ENCODE measurements at places on chromosomes 6 and 20.

GRCh38 chr20:53750827-53751619 lies 157.4 kb upstream of the ZNF217 start:
- peak; percentile 97 for DNase-seq

DNA sequence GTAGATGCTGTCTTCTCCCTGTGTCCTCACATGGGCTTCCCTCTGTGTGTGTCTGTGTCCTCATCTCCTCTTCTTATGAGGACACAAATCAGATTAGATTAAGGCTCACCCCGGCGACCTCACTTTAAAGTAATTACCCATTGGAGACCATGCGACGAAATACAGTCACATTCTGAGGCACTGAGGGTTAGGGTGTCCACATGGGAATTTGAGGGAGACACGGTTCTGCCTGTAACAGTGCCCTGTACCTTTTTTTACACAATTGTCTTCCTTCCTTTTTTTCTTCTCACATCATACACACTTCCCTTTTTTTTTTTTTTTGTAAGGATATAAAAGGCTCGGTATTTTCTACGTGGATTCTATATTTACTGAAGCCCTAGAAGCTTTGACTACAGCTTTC lies 48.9 kb downstream of the DEK start:
- no peak for DNase-seq

DNA sequence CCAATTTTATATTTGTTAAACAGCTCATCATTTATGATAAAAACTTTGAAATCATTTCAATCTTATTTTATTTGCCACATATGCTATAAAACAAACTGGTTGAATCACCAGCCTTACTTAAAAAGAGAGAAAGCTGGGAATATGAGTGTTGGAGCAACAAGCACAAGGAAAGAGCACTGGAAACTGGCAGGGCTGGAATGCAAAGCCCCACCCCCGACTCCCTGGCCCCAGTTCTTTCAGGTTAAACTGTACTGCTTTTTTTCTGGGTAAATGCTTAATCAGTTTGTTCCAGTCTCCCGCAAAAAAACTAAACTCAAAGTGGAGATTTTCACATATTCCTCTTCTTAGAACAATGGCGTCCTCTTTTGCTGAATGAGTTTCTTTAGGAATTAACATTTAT lies 433.8 kb upstream of the NOX3 start:
- no peak for DNase-seq

DNA sequence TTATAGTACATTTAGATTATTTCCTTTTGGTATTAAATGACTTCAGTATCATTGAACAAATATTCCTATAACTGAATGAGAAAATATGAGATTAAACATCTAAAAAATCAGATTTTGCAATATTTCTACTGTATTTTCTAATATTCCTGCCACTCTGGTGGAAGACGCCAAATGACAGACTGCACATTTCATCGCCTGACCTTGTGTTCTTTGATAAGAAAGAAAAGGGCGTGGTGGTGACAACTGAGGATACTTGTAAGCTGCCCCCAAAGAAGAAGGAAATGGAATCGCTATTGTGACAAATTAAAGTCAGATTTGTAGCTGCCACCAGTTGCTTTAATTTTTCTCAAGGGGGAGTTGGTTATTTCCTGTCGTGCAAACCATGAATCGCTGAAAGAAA lies 131.3 kb downstream of the MTFR2 start:
- no peak for DNase-seq

GRCh38 chr6:43938178-43939105 lies 168.4 kb downstream of the VEGFA start:
- DNase-seq, result no peak

DNA sequence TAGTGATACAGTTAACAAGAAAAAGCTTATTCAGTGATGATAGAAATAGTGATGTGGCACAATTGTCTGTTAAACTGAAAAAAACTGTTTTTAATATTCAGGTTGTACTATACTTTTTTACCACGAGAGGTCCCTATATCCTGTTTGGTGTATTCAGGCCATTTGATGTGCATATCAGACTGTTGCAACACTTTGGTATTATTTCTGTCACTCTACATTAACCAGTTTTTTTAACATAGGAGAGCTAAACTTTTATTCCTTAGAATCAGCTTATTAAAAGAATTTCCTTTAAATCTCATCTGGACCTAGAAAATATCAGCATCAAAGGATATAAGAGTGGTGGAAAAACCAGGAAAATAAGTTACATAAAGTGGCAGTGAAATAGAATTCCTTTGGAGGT lies 36.8 kb downstream of the TSPYL4 start:
- DNase-seq, result peak; percentile 55

GRCh38 chr20:11972478-11972877 lies 54.8 kb downstream of the BTBD3 start:
- DNase-seq, result no peak

GRCh38 chr6:20693466-20694063 lies 159.3 kb downstream of the CDKAL1 start:
- DNase-seq, result peak; percentile 65

DNA sequence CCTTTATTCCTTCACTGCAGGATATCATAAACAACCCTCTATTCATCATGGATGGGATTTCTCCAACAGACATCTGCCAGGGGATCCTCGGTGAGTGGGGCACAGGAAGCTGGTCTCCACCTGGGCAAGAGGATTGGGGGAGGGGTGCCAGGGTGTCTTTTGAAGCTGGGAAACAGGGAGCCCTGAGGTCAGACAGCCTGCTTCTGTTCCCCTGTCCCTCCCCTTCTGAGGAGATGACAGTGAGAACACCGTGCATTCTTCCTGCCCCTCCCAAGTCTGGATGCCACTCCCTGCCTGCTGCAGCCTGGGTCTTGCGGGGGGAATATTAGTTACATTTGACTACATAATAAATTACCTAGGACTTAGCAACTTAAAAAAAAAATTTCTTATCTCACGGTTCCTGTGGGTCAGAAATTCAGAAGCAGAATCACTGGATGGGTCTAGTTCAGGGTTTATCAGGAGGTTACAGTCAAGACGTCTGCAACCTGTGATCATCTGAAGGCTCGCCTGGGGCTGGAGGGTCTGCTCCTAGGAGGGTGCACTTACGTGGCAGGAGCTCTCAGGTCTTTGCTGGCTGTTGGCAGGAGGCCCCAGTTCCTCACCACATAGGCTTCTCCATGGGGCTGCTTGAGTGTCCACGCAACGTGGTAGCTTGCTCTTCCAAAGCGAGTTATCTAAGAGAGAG lies 11.4 kb downstream of the CAPN11 start:
- DNase-seq, result no peak

DNA sequence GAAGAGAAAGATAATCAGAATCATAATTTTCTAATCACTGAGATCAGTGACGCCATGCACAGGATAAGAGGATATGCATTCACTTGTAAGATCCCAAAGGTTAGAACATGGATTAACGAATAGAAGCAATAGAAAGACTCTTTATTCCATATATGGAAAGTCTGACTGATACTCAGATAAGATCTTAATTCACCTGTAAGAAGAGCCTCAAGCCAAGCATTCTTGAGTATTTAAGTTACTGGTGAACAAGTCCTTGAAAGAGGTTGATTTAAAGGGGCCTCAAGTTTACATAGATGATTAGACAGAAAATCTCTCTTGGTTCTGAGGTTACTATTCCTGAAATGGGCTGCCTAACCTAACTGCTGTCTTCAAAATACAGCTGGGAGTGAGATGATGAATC lies 53.8 kb upstream of the MTRF1L start:
- DNase-seq, result no peak

DNA sequence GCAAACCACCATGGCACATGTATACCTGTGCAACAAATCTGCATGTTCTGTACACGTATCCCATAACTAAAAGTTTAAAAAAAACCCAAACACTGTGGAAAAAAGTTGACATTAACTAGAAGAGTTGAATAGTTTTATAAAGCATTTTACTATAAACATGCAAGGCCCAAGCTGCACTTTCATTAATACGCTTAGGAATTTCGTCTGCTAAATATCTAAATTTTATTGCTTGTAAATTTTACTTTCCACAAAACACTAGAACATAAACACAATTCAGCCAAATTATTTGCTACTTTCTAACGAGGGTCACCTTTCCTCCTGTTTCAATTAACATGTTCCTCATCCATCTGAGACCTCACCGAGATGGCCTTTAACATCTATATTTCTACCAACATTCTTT lies 74.4 kb upstream of the MAN1A1 start:
- no peak for DNase-seq

DNA sequence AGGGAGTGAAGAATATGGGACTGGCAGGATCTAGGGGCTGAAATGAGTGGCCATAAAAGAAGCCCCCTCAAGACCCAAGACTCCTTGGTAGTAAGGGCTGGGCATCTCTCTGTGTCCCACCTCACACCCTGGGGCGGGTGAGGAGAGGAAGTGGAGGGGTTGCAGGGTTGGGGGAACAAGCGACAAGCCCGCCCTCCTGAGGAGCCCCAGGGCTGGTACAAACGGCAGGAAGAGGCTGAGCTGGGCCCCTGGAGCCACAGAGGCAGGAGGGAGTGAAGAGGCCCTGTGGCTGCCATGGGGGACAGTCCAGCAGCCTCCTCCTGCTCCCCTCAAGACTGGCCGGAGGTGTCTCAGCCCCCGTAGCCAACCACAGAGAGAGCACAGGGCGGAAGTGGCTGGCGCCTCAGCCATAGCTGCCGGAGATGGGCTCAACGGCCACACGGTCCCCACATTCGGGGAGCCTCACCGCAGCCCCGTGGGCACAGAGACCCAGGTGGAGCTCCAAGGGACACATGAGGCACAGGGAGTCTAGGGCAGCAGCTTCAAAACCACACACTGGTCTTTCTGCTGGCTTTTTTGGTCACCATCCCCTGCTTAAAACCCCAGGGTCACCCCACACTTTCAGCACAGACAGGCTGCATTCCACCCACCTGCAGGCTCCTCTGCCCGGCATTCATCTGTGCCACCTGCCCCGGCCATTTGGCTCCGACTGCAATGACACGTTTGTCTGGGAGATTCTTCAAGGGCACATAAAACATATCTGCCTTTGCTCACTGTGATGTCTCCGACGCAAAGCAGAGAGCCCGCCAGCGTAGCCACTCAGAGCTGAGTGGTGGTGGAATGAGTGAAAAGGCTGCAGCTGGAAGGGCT lies 524 bp downstream of the C20orf203 start:
- no peak for DNase-seq

GRCh38 chr6:32895006-32895345 lies 41.0 kb downstream of the PSMB9 start:
- DNase-seq, result no peak

GRCh38 chr20:35768731-35769664 lies 2.8 kb upstream of the PHF20 start:
- peak; percentile 95 for DNase-seq

DNA sequence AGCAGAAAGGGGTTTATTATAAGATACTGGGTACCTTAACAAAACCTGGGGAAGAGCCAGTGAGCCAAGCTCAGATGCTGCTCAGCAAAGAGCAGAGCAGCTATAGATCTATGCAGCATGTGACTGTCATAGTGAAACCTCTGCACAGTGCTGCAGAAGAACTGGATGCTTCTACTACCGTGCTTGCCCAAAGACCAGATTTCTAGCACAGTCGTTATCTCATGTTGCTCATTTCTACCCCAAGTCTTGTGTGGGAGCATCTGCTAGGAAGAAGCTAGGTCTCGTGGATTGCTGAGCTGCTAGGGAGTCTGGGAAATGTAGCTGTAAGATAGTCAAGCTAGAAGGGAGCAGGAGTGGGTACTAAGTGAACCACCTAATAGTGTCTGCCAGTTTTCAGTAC lies 31.7 kb upstream of the GNRH2 start:
- DNase-seq, result no peak

- no peak for DNase-seq
These were observed 25.4 kb downstream of the CDYL start for GRCh38 chr6:4801491-4802110.

- peak; percentile 56 for DNase-seq
These were observed 40.4 kb upstream of the PRELID3B start for GRCh38 chr20:59082981-59083380.

GRCh38 chr6:35041086-35041861 lies 99.9 kb downstream of the TCP11 start:
- no peak for DNase-seq

DNA sequence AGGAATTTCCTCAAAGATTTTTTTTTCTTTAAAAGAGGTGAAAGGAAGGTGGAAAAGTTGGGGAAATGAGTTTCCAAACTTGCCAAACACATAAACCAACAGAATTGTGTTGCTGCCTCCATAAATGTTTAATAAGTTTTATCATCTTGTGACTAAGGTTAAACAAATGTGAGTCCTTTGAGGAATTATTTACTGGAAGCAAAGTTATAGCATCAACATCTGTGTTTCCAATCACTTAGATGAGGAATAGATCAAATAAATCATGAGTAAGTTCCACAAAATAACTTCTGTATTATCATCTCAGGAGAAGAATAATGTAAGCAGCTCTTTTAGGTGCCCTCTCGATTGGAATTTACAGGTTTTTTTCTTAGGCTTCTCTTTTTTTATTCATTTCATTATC lies 20.5 kb downstream of the TSHZ2 start:
- peak; percentile 43 for DNase-seq

- no peak for DNase-seq
These were observed 55.0 kb upstream of the TNFAIP3 start for GRCh38 chr6:137811916-137812553.

DNA sequence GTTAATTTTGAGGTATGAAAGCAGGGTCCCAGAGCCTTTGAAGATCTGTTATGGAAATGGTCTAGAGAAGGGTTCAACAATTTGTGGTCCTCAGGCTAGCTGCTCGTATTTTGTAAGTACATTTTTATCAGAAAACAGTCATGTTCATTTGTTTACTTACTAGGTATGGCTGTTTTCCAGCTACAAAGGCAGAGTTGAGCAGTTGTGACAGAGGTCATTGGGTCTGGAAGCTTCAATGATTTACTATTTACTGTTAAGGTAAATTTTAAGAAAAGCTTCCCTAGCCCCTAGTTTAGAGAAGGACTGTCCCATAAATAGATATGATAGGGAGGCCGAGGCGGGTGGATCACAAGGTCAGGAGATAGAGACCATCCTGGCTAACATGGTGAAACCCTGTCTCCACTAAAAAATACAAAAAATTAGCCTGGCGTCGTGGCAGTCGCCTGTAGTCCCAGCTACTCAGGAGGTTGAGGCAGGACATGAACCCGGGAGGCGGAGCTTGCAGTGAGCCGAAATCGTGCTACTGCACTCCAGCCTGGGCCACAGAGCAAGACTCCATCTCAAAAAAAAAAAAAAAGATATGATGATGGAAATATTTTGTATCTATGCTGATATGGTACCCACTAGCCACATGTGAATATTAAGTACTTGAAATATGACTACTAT lies 538.4 kb upstream of the CITED2 start:
- DNase-seq, result peak; percentile 9

- DNase-seq, result no peak
These were observed 202.1 kb downstream of the NFATC2 start for GRCh38 chr20:51340451-51340840.

GRCh38 chr6:147382945-147383554 lies 125.4 kb upstream of the SAMD5 start:
- DNase-seq, result peak; percentile 55

DNA sequence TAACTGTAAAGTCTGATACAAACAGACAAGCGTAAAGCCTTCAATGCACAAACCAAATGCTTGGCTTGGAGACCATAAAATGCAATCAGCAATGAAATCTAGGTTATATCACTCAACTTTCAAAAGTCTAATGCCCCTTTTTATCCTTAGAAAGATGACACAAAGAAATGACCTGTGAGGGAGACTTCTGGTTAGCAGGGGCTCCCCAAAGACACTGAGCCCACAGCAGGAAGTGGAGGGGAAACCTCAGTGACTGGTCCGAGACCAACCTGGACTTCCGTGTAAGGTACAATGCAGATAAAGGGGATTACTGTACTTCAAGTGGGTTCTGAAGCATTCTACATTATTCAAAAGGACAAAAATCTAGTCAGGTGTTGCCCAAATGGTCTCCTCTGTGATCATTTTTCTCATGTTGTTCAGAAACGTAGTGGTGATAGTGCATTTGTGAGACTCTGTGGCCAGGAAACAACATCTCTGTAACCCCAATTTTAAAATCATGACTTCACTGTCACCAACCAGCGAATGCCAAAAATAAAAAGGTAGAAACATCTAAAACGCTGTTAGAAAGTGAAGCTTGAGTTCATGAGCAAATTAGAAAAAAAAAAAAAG lies 88.2 kb downstream of the HIVEP2 start:
- no peak for DNase-seq

Measured in fibroblast of skin of right biceps (primary cell).